ENCODE measurements at places on chromosomes 6 and 20.

- DNase-seq, result no peak
Measured at GRCh38 chr6:100845676-100846075, 35.5 kb downstream of the ASCC3 start.

- DNase-seq, result no peak
Measured at GRCh38 chr6:67450641-67451040, 1184.4 kb upstream of the ADGRB3 start.

GRCh38 chr6:104321301-104321700, 538.4 kb downstream of the HACE1 start:
- no peak for DNase-seq

DNA sequence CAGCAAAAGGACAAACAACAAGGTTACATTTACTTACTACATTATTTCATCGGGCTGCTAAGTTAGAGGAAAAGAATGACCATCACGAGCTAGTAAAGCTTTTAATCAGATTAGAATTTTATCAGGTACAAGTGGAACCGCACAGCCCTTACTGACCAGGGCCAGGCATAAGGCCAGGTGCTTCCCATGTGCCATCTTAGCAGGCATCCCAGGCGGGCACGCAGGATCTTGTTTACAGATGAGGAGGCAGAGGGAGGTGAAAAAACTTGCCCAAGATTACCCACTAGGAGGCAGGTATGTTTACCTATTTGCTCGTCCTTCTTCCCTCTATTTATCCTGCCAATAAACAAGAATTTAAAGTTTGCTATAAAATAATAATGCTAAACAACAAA, 10.7 kb downstream of the EZR start:
- no peak for DNase-seq

DNA sequence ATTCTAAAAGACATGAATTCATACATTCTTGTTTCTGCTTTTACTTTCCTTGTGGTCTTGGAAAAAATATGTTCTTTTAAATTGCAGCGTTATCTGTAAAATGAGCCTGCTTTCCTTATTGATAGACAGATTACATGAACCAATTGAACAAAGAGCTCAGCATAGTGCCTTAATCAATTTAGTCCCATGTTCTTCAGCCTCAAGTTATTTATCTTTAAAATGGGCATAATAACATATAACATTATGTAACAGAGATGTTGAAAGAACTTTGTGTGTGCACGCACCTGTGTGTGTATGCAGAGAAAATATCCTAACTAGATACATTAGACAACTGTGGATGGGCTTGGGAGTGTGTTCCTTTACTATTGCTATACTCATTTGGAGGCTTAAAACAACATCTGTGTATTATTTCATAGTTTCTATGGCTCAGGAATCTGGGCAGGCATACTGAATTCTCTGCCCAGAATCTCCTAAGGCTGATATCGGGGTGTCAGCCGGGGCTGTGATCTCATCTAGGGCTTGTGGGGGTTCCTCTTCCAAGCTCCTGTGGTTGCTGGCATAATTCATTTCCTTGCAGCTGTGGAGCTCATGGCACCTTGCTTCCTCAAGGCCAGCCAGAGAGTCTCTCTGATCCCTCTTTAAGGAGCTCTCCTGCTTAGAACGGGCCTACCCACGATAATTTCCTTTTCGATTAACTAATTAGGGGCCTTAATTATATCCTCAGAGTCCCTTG, 194.1 kb downstream of the ARID1B start:
- no peak for DNase-seq

GRCh38 chr6:120671519-120671918, 662.8 kb downstream of the TBC1D32 start:
- DNase-seq, result no peak

DNA sequence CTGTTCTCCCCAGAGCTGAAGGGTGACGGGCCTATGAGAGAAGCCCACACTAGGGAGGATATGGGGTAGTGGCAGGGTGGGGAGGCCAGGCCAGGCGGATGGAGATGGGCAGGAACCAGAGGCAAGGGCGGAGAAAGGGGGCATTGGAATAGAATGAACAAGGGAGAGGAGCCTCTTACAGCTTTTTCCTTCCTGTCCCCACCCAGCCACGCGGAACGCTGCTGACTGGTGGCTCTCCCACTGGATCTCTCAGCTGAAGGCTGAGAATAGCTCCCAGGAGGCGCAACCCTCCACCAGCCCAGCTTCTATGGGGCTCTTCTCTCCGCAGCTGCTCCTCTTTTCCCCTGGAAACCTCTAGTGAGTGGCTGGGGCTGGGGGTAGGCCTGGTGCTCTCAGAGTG, 10.8 kb downstream of the DLK2 start:
- no peak for DNase-seq

DNA sequence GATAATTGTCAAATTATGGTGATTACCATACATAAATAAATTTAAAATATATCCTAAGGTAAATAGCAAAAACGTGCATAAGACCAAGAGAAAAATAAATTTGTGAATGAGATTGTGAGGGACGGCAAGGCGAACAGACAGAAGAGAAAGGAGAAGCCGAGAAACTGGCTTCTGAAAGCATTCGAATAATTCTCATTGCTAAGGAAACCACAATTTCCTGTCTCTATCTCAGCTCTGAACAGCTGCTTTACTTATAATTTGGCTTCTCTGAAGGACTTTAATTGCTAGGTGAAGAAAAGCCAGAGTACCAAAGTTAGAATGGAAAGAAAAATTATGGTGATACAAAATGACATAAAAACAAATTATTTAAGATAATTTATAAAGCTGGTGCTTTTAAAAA, 79.0 kb upstream of the RGS17 start:
- no peak for DNase-seq

- no peak for DNase-seq
Measured at GRCh38 chr6:73143551-73143950, 81.7 kb downstream of the KHDC1L start.

DNA sequence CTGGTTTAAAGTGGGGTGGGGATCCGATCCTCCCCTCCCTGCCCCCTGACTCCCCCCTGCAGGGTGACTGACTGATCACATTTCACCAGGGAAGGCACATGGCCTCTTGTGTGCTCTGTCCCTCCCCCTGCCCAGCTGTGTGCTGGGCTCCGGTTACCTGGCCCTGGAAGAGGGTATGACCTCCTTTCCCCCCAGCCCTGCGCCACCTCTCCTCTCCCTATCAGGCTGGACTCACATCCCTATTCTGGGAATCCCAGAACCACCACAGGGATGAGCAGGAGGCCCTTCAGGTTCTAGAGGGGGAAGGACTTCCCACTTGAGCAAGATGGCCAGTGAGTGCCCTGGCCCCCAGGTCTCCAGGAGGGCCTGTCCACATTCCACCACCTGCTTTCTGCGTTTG, 2.1 kb upstream of the IP6K3 start:
- DNase-seq, result no peak

- DNase-seq, result no peak
Measured at GRCh38 chr20:37868851-37869333, 34.0 kb upstream of the VSTM2L start.

DNA sequence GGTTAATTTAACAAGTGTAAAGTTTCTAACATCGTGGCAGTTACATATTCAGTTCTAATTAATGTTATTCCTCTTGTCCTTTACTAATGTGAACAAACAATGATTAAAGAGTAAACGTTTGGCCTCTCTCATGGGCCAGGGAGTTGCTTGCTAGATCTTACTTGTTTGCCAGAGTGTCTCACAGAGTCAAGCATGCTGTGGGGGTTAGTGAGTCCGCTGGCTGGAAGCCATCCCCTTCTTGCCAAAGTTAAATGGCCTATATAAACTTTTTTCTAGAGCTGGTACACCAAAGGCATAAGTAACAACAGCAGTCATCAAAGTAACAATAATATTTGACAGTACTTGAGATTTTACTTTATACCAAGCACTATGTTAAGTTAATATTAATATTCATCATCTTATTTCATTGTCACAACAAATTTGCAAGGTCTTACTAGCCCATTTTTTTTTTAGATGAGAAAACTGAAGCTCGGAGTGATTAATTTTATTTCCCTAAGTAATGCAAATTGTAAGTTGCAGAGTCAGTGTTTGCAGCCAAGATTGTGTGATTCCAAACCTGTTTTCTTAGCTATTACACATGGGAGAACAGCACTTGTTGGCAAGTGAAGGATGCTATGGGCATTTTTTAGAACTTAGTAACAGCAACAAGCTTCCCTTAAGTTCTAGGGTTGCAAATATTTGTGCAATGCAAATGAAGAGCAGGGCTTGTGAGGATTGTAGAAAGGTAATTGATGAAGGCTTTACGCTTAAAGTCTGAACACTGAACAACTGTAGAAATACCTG, 224.5 kb downstream of the RFPL4B start:
- DNase-seq, result no peak

DNA sequence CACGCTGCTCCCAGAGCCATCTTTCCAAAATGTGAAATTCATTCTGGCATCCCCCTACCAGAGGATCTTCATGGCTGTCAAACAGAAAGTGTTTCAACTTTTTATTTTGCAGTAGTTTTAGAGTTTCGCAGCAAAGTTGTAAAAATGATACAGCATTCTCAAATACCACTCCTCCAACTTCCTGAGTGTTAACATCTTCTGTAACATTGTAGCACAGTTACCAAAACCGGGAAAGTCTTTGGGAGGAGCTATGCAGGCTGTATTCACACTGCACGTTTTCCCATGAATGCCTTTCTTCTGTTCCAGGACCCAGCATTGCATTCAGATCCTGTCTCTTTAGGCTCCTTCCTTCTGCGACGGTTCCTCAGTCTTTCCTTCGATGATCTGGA, 30.1 kb downstream of the CDYL start:
- no peak for DNase-seq

- DNase-seq, result no peak
Measured at GRCh38 chr6:28154357-28154756, 12.7 kb downstream of the ZKSCAN8 start.
